ENCODE measurements at places on chromosomes 16 and 17.

DNA sequence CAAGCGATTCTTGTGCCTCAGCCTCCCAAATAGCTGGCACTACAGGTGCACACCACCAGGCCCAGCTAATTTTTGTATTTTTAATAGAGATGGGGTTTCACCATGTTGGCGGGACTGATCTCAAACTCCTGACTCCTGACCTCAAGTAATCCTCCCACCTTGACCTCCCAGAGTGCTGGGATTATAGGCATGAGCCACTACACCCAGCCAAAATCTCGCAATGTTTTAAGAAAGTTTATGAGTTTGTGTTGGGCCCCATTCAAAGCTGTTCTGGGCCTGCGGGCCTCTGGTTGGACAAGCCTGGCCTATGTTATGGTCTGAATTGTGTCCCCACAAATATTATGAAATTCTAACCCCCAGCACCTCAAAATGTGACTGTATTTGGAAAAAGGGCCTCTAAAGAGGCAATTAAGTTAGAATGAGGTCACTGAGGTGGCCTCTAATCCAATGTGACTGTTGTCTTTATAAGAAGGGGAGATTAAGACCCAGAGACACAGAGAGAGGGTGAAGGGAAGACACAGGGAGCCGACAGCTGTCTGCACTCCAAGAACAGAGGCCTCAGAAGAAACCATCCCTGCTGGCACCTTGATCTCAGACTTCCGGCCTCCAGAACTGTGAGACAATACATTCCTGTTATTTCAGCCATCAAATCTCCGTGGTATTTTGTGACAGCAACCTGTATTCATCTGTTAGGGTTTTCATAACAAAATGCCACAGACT lies 469.9 kb downstream of the HS3ST4 start:
- no peak for DNase-seq

DNA sequence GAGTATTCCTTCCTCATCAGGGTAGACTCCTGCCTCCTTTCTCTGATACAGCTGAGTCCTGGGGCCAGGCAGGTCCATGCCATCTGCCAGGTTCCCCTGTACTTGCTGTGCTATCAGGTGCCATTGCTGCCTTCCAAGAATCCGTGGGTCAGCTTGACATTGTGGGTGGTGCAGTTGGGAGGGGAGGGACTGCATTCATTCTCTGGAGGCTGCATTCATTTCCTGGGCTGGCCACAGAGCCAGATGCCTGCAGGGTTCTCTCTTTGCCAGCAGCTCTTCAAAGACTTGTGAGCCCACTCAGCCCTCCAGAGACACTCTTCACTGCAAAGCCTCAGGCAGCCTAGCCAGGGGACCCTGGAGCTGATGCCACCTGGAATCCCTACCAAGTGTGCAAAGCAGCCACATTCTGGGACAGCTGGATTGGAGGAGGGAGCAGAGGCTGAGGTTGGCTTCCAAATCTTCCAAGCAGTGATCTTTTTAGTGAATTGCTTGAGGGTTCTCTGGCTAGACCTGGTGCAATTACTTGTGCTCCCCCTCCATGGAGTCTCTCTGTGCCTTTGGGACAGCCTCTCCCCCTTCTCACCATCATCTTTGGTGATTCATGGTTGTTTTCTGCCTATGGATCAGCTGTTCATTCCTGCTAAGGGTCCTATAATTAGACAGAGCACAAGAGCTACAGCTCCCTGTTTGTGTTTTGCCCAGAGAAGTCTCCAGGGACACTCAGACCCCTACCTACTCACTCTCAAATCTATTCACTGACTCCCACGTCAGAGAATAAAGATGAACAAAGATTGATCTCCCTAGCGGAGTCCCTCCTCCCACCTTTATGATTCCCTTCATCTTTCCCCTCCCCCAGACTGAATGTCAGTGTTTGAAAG lies 20.9 kb downstream of the ANKFN1 start:
- DNase-seq = no peak

DNA sequence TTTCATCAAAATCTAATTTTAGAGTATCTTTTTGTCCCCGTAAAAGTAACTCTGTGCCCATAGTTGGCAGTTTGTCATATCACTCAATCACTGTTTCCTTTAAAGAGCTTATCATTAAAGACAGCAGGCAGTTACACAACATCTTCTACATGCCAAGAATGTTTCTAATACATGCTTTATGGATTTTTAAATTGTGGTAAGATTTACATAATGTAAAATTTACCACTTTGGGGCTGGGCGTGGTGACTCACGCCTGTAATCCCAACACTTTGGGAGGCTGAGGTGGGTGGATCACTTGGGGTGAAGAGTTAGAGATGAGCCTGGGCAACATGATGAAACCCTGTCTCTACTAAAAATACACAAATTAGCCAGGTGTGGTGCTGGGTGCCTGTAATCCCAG lies 687.2 kb downstream of the WWOX start:
- DNase-seq = no peak

GRCh38 chr17:74790161-74791058 lies 14.3 kb upstream of the NAT9 start:
- no peak for DNase-seq

- no peak for DNase-seq
These were observed 7.5 kb upstream of the MEIOB start for GRCh38 chr16:1879477-1879876.

- DNase-seq = no peak
These were observed 10.4 kb downstream of the COG1 start for GRCh38 chr17:73203135-73203787.

- DNase-seq = no peak
These were observed 29.2 kb upstream of the FASN start for GRCh38 chr17:82127315-82127595.

GRCh38 chr16:30747799-30748633 lies at the start of gene PHKG2:
Gene PHKG2, plus strand, starts transcription at chr16:30748425. Its CDS starts 396 bp downstream, at chr16:30748821.
- DNase-seq = peak; percentile 100

DNA sequence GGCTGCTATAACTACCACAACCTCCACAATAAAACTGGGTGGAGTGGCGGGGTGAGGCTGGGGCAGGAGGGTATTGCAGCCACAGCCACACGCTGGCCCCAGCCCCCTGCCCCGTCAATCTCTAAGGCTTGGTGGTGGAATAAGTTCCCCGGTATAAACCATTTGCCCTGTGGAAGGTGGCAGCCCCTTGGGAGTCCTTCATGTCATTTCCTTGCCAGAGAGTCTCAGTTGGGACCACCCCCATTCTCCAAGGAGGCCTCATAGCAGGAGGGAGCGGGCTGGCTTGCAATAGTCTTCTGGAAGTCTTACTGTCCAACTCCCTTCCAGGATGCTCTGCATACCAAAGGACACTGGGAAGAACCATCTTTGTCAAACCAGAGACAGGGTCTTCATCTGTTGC lies 19.4 kb downstream of the CD300A start:
- DNase-seq = no peak

GRCh38 chr16:64074706-64075105 lies 1047.2 kb downstream of the CDH11 start:
- DNase-seq = no peak

- no peak for DNase-seq
These were observed 3.5 kb upstream of the C17orf113 start for GRCh38 chr17:42053731-42054500.

- no peak for DNase-seq
These were observed 9.7 kb upstream of the ZFP1 start for GRCh38 chr16:75138636-75139035.

DNA sequence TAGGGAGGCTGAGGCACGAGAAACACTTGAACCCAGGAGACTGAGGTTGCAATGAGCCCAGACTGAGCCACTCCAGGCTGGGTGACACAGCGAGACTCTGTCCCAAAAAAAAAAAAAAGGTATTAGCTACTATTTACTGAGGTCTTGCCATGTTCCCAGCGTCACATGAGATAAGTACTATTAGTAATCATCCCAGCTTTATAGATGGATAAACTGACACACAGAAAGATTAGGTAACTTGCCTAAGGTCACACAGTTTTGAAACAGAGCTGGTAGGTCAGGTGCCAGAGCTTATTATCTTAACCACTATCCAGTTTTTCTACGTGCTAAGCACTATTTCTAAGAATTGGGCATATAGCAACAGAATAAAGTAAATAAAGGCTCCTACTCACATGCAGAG lies 51.6 kb downstream of the TEX14 start:
- no peak for DNase-seq

- DNase-seq = no peak
These were observed 6.9 kb downstream of the CCNF start for GRCh38 chr16:2436110-2436509.
